ENCODE measurements at places on chromosomes 11 and 22. TPM values are rescaled to one million over a fixed set of nuclear protein-coding genes. Genes with fewer than 3 reads are reported as not detected.

OR52I1 gene
- polyA plus RNA-seq: not detected

CHADL gene
- 0.22 TPM for polyA plus RNA-seq

SAA4 gene
- polyA plus RNA-seq: not detected

KCTD14 gene
- 0.09 TPM for polyA plus RNA-seq

OR8D4 gene
- not detected for polyA plus RNA-seq

ANKK1 gene
- not detected for polyA plus RNA-seq

PPP1CA gene
- polyA plus RNA-seq: 557 TPM

RBMXL2 gene
- not detected for polyA plus RNA-seq

KCTD17 gene
- 14.1 TPM for polyA plus RNA-seq

OR51B4 gene
- polyA plus RNA-seq: not detected

LRRC74B gene
- polyA plus RNA-seq: not detected

RFPL1 gene
- polyA plus RNA-seq: not detected

FAM111A gene
- polyA plus RNA-seq: 41.5 TPM

PLEKHA7 gene
- 1.1 TPM for polyA plus RNA-seq

POLR2L gene
- polyA plus RNA-seq: 62.7 TPM

SCGB1A1 gene
- not detected for polyA plus RNA-seq

SMIM35 gene
- 0.90 TPM for polyA plus RNA-seq

MIOX gene
- polyA plus RNA-seq: not detected
